Hematopoietic multipotent progenitor cell treated with erythropoietin and hydrocortisone succinate and interleukin-3 and kit ligand, for 4 days (in vitro differentiated cells): ENCODE measurements at places on chromosomes 2 and 18.

DNA sequence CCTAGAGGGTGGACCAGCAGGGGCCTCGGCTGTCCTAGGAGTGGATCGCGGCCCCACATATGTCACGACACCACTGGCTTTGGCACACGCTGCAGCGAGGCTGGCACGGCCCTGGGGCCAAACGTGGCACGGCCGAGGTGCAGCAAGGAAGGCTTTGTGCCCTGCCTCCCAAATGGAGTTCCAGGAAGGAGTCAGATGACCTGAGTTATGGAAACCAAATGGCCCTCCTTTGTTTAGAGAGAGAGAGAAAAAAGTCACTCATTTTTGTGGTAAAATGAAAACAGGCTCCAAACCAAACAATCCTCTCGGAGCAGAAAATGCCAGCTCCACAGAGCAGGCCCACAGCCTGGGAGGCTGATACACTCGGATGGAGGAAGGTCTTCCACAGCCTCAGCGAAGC lies 105.6 kb downstream of the ANTXR1 start:
- no peak for DNase-seq

GRCh38 chr18:69648486-69648885 lies 247.8 kb downstream of the DOK6 start:
- no peak for DNase-seq

DNA sequence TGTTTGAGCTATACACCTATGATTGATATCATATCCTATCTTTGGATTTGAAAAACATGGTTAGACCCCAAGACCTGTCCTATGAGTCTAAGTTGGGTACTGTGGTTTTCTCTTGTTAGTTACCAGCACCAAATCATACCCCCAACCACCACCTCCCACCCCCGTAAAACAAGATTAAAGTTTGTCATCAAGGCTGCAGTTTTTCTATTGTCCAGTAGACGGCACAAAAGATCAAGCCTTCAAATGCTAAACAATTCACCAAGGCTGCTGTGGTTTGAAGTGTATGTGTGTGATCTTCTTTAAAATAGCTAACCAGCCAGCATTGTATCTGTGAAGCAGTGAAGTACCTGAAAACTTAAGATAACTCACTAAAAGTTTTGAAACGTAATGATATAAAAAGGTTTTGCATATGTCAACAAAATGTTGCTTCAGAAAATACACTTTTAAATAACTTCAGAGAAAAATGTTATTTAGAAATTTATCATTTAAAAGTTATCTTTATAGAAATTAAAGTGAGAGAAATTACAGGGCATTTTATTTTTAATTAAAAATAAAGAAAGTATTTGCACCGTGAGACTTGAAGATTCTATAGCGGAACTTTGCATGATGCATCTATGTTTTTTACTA lies 5.8 kb upstream of the MEIS1 start:
- peak; percentile 86 for DNase-seq

GRCh38 chr2:142008135-142008744 lies 122.6 kb downstream of the LRP1B start:
- DNase-seq, result no peak

GRCh38 chr2:230909841-230910545 lies 15.0 kb downstream of the GPR55 start:
- no peak for DNase-seq

GRCh38 chr2:187581125-187581896 lies 27.1 kb upstream of the TFPI start:
- peak; percentile 79 for DNase-seq

DNA sequence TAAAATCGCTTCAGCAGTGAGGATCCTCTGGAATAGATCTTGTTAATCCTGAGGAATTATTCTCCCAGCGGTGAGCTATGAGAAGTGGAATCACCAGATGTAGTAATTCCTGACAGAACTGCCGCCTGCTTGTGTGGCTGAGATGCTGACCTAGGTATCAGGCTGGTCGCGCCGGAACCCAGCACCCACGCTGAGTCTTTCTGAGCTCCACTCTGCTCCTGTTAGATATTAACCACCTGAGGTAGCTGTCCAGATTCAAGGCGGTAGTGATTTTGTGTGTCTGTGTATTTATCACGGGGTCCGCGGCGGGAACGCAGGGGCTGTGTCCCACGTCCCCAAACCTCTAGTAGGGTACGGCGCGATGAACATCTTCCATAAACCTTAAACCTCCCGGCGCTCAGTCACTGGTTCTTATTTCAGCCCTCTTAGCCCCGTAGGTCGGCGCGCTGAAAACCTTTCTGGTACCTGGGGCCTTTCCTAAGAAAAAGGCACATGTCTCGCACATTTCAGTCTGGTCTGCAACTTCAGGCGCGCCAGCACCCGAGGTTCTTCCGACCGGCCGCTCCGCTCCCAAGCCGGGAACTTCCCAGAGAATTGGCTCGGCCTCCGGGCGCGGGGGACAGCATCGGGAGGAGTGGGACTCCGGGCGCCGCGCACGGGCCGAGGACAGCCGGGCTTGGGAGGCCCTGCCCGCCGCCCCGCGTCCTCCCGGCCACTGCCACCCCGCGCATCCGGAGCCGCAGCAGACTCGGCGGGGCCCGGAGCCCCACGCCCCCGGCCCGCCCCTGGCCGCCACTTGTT lies 542 bp upstream of the CNNM3 start:
- peak; percentile 50 for DNase-seq

DNA sequence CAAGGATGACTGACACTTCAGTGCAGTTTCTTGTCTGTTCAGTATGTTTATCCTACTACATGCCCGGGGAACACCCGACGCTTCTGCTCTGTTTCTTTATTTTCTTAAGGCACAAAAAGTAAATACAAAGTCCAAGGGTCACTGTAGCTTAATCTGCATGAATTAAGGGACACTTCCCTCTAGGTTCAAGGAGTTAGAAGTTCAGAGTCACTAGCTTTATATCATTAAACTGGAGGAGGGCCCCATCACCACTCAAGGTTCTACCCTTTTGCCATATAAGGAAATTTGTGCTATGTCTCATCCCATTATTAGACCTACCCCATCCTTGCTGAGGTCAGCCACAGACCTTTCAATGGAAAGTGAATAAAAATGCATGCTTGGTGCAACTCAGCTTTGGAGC lies 27.6 kb upstream of the RMDN2 start:
- no peak for DNase-seq

DNA sequence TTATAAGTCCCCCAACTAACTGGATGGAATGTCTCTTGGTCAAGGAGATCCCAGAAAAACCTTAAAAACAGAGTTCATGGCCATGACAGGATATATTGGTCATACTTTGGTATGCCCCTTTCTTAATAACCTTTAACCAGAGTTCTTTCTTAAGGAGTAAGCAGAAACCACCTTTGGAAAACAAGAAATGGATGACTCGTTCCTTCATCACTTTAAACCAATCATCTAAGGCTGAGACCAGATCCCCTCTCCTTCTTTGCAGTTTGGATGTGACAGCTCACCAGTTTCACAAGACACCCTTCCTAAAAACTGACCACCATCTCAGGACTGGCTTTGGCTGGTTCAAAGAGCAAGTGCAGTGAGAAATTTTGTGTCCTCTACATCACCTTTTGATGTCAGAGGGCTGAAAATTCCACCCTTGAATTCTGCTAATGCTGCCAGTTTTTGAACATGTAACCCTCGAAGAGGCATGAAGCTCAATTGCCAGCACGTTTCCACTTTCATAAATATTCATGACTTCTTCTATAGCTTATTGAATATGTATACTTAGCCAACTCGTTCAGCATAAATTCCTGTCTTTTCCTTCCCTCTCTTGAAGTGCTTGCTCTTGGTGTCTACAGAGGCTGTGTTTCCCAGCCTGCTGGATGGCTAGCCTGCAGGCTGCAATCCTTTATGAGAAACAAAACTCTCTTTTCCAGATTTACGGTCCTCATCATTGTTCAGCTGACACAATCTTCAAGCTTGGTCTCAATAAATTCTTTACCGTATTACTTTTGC lies 1323.5 kb upstream of the TMEFF2 start:
- no peak for DNase-seq

DNA sequence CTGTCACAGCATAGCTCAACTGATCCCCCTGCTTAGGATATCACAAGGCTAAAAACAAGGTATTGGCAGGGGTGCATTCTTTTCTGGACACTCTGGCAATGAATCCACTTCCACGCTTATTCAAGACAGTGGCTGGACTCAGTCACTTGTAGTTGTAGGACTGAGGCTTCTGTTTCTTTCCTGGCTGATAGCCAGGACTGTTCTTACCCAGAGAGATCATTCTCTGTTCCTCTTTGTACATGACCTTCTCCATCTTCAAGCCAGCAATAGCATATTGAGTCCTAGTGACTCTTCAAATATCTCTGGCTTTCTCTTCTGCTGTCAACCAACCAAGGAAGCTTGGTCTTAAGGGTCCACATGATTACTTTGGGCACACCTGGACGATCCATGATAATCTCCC lies 241.3 kb downstream of the RBM43 start:
- no peak for DNase-seq

DNA sequence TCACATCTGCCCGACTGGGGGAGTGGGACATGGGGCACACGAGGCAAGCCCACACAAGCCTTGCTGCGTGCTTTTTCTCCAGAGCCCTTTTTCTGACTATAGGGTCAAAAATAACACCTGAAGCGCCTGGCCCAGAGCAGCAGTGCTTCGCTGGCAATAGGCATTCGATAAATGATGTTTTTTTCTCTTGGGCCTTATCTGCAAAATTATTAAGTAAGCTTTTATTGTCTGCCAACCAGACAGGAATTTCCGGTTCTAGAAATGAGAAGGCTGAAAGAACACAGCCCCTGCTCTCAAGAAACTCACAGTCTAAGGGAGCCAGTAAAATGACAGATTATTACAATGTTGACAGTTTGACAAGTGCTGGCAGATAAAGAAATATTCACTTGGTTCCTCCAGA lies 2.7 kb upstream of the TMBIM1 start:
- DNase-seq, result no peak

- no peak for DNase-seq
These were observed 18.3 kb downstream of the ARHGEF33 start for GRCh38 chr2:38907743-38908562.

- no peak for DNase-seq
These were observed 30.3 kb downstream of the TWIST2 start for GRCh38 chr2:238878051-238878735.

GRCh38 chr2:188291617-188292347 lies at the start of gene GULP1:
GULP1 (plus strand) TSS chr2:188291874; CDS start chr2:188477703, 185,829 bp downstream.
- peak; percentile 68 for DNase-seq

DNA sequence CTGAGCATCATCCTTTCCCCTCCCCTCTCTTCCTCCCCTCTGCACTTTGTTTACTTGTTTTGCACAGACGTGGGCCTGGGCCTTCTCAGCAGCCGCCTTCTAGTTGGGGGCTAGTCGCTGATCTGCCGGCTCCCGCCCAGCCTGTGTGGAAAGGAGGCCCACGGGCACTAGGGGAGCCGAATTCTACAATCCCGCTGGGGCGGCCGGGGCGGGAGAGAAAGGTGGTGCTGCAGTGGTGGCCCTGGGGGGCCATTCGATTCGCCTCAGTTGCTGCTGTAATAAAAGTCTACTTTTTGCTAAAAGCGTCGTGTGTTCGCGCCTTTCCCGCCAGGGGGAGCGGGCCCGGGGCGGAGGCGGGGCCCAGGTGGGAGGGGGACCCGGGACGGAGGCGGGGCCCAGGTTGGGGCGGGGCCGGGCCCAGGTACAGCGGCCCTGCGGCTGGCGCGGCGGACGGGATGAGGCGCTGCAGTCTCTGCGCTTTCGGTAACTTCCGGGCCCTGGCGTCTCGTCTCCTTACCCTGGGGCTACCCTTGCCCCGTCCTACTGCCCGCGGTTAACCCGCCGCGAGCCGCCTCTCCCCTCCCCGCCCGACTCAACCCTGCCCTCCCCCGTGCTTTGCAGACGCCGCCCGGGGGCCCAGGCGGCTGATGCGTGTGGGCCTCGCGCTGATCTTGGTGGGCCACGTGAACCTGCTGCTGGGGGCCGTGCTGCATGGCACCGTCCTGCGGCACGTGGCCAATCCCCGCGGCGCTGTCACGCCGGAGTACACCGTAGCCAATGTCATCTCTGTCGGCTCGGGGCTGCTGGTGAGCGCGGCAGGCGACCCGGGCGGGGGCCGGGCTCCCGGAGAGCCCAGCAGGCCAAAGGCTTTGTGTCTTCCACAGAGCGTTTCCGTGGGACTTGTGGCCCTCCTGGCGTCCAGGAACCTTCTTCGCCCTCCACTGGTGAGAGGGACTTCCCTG lies at the start of gene KRTCAP3:
Gene KRTCAP3, plus strand, starts transcription at position 424 of the 962 bp plus-strand sequence. Its CDS starts 32 bp downstream, at position 456.
- peak; percentile 57 for DNase-seq

DNA sequence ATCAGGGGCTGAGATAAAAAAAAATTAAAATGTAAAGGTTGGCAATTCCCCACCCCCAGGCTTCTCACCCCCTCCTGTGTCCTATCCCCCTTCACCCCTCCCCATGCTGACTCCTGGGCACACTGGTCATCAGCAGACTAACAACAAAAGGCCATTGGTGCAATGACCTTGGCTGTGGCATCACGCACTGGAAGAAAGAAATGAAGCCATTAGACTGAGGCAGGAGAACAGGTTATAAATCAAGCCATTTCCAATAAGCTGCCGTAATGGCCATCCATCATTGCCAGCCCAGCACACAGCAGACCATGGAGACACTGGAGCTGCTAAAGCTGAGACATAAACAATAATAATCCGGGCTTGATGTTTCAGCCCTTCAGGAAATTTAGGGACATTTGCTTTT lies 342.4 kb upstream of the ETAA1 start:
- no peak for DNase-seq

DNA sequence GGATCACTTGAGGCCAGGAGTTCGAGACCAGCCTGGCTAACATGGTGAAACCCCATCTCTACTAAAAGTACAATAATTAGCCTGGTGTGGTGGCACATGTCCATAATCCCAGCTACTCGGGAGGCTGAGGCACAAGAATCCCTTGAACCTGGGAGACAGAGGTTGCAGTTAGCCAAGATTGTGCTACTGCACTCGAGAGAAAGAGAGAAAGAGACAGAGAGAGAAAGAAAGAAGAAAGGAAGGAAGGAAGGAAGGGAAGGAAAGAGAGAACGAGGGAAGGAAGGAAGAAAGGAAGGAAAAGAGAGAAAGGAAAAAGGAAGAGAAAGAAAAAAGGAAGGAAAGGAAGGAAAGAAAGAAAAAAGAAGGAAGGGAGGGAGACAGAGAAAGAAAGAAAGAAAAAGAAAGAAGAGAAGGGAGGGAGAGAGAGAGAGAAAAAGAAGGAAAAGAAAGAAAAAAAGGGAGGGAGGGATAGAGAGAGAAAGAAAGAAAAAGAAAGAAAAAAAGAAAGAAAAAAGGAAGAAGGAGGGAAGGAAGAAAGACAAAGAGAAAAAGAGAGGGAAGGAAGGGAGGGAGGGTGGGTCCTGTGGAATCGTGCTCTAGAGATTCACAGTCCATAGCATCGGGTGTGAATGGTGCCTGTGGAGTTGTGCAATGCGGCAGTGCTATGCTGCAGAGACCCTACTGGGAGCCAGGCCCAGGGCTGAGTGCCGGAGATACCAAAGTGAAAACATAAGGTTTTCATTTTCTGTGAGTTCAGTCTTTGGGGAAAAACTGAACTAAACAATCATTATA lies 4.6 kb upstream of the SDC1 start:
- no peak for DNase-seq

DNA sequence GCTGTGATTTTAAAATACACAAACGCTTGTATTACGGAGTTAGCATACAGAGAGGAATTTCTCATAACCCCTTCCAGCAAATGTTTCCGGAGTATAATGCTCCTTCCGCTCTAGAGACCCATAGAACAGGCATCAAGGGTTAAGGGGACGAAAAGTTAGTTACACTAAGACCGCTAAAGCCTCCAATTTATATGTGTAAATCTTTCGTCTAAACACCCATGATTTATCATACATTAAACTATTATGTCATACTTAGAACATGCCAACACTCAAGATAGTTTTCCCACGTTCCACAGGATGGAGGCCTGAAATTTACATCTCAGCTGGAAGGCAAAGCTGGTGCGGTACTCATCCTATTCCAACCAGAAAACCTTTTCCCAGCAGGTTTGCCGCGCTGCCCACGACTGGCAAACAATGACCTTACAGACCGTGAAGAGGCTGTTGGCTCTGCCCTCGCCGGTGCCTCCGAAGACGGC lies 650 bp downstream of the ORMDL1 start:
- DNase-seq, result peak; percentile 69
